ENCODE measurements at places on chromosomes 12 and 14.

- no peak for DNase-seq
Measured at GRCh38 chr12:71399197-71399596, 40.4 kb upstream of the LGR5 start.

- DNase-seq: peak; percentile 60
Measured at GRCh38 chr14:35385042-35385839, 19.3 kb downstream of the NFKBIA start.

DNA sequence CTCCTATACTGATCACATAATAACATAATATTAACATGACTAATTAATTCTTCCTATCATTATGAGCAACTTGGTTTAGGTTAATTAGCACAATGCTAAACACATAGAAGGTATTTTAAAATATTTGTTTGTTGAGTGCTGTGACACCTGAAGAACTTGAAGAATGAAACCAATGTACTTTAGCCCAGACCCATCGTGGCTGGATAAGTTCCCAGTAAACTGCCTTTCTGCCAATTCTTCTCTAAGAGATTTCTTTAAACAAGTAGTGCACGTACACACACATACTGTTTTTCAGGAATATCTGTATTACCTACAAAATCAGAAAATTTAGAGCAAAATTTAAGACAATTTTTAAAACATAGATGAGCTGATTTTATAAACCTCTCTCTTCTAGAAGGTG, 207.4 kb upstream of the SSTR1 start:
- no peak for DNase-seq

DNA sequence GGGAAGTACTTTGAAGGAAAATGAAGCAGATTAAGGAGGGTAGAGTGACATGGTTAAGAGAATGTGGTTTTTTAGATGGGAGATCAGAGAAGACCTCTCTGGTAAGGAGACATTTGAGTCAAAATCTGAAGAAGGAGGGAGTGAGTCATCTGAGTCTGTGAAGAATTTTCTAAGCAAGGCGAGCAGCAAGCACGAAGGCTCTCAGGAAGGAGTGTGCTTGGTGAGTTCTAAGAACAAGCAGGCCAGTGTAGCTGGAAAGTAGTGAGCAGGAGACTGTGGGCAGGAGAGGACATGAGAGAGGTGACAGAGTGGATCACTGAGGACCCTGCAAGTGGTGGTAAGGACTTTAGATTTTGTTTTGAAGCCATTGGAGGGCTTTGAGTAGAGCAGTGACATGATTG, 76.3 kb upstream of the FUT8 start:
- no peak for DNase-seq

- no peak for DNase-seq
Measured at GRCh38 chr12:47909839-47910465, 5.2 kb upstream of the VDR start.

DNA sequence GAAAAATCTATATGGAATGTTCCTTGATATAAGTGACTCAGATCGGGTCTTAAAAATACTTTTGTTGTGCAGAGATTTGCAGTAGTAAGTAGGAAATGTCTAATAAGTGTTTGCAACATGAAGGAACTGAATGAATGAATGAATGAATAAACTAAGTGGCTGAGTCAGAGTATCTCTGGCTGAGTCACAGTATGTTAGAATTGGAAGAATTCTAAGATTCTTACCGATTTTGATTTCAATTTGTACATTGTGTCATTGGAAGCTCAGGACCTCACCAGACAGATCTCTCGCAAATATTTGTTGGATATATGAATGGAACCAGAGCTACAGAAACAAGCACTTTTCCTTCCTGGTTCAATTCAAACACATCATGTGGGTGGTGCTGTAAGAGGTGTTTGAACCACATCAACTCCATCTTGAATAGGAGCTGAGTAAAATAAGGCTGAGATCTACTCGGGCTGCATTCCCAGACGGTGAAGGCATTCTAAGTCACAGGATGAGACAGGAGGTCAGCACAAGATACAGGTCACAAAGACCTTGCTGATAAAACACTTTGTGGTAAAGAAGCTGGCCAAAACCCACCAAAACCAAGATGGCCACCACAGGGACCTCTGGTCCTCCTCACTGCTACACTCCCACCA, 123.9 kb upstream of the FOXN3 start:
- DNase-seq: no peak

DNA sequence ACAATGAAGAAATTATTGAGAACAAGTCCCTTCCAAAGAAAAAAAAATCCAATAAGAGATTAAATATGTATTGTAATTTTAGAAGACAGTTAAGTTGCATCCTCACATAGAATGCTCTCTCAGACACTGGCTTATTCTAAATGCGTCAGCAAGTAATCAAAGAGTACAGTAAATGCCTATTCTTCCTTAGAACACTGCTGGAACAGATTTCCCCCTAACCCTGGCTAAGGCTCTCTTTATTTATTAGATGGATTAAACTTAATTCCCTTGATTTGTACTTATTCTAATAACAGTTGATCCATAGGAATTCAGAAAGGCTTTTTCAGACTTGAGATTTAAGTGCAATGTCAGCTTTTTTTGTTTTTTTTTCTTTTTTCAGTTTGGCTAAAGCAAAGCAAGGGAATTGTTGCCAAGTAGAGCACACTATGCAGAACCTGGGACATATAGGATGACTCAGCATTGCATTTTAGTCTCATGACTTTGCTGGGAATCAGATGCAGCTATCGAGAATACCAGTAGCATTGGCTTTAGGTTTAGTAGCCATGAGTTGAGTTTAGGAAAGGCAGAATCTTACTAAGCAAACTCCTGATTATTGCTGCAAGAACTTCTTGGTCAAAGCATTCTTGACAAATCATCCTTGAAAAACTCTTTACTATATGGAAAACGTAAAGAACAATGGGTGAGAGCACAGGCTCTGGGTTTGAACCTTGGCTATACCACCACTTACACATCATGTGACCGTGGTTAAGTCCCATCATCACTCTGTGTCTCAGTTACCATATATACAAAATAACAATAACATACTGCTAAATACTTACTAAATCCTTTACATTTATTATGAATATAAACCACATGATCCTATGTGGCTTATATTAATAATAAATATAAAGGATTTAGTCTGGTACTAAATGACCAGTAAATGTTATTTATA, 26.7 kb downstream of the MED21 start:
- DNase-seq: no peak

- DNase-seq: no peak
Measured at GRCh38 chr12:14948672-14949071, 10.3 kb upstream of the ERP27 start.

DNA sequence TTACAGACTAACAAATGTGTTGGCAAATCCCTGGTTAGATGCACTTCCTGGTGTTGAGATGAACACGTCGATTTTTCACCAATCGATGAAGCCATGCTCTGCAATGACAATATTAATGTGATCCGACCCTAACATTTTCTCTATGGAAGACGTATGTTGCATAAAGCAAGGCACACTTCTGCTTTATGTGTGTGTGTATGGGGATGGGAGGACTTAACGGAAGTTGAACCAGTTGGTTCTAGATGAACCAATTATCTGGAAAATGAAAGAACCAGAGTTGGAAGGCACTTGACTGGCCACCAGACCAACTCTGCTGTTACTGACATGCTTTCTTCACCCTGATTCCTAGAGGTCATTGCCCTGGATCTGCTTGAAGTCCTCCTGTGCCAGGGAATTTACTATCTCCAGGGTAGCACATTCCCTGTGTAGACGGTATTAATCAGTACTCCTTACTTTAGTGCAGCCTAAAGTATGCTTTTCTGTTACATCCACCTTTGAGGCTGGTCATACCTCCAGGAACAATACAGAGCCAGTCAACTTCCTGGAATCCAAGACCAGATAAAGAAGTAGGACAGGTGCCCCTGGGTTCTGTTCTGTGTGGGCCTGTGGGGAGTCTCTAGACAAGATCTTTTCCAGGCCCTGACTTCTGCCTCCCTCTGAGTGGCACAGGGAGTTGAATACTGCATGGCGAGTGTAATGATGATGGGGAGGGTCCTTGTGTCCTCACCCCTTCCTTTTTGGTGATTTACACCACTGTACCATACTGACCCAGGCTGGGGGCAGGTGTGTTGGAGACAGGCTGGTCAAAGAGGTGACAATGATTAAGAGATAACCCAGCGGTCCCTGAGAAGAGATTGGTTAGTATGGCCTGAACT, 4.1 kb downstream of the SDR39U1 start:
- no peak for DNase-seq

DNA sequence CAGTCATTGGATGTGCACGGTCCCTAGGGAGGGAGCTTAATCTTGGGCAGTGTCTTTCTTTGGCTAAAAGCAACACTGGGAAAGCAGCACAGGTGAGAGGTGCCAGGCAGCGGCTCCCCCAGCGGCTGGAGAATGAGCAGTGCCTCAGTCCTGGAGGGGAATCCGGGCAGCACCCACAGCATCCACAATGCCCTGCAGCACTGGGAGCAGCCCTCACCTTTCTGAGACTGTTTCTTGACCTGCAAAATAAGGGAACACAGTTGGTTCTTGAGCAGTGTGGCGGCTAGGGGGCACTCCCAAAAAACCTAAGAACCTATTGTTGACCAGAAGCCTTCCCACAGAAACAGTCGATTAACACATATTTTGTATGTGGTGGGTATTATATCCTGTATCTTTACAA, 75.8 kb downstream of the SINHCAF start:
- DNase-seq: no peak

DNA sequence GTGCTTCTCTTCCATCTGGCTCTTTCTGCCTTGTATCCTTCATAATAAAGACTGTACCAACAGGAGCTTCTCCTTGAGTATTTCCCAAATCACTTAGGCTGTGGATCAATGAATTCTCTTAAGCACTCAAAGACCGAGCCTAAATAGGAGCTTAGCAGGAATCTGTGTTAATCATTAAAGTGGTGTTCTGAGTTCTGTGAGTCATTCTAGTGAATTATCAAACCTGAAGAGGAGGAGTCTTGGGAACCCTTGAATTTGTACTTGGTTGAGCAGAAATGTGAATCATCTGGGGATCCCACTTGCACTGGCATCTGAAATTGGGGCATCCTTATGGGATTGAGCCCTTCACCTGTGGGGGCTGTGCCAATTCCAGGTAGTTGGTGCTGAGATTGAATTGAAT, 946.2 kb downstream of the BCL11B start:
- DNase-seq: no peak

- no peak for DNase-seq
Measured at GRCh38 chr12:120196363-120196762, 1.8 kb upstream of the GCN1 start.

DNA sequence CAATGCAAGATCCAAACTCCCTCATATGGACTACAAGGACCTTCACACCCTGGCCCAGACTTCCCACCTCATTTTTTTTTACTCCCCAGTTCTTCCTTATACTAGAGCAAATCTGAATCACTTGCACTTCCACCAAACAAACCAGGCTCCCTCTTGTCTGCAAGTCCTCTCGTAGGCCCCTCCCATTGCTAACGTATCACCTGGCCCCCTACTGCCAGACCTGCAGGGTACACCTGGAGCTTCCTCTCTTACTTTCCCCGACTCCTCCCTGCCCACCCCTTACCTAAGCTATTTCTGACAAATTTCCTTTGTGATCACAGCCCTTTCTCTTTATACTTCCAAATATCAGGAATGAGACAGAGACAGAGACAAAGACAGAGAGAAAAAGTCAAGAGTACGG, 463.9 kb downstream of the GALC start:
- no peak for DNase-seq

GRCh38 chr12:20206410-20206809, 161.9 kb upstream of the PDE3A start:
- DNase-seq: no peak

DNA sequence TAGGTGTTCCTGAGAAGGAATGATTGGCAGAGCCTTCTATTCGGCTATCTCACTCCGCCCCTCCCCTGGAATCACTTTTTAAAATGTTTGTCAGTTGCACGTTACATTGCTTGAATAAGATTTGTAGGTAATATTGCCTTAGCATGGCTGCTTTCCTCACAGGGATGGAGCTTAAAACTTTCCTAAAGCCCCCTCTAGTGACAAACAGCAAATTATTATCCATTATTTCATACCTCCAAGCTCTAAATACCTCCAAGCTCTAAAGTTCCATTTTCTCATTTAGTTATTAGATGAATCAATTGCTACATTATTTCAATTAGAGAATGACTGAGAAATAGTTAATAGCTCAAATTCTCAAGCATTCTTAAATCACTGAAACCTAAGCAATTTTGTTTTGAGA, 5.1 kb upstream of the SPATA7 start:
- peak; percentile 6 for DNase-seq

DNA sequence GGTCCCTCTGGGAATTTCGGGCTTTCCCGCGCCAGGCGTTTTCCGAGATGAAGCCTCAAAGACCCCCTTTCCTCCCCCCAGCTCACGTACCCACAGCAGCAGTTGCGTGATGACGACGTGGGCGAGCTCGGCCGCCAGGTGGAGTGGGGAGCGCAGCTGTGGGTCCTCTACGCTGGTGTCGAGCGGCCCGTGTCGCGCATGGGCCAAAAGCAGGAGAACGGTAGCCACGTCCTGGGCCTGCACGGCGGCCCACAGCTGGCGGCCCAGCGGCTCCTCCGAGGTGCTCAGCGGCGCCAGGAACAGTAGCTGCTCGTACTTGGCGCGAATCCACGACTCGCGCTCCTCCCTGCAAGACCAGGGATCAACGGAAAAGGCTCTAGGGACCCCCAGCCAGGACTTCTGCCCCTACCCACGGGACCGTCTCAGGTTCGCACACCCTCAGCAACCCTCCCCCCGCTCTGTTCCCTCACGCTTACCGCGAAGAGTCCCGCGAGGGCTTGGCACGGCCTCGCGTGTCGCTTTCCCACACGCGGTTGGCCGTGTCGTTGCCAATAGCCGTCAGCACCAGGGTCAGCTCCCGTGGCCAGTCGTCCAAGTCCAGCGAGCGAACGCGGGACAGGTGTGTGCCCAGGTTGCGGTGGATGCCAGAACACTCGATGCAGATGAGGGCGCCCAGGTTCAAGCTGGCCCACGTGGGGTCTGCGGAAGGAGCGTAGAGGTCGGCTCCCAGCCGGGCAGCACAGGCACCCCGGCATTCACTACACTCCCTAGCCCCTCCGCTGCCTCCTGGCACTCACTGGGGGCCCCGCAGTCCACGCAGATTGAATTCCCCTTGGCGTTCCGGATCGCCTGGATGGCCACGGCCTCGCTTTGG, 11.4 kb downstream of the AGAP2 start:
- DNase-seq: no peak

DNA sequence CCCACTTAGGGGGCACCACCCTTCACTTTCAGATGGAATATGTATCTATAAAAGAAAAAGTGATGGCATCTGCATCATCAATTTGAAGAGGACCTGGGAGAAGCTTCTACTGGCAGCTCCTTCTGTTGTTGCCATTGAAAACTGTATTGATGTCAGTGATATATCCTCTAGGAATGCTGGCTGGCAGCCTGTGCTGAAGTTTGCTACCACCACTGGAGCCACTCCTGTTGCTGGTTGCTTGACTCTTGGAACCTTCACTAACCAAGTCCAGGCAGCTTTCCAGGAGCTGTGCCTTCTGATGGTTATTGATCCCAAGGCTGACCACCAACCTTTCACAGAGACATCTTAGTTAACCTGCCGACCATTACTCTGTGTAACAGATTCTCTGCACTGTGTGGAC, 44.7 kb downstream of the RIMKLB start:
- DNase-seq: no peak

DNA sequence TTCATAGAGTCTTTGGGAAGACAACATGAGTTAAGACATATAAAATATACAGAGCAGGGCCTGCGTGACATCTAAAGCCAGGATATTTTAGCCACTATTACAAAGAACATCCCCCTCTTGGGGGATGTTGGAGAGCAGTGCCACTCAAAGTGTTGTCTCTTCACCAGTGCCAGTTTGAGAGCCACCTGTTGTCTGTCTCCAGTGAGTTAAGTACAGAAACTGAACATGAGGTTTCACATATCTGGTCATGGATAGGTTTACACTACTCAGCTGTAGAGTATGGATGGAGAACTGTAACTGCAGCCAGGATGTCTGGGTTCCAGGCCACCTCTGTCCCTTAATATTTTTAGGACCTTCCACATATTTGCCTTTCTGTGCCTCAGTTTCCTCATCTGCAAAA, 39.1 kb downstream of the RNFT2 start:
- DNase-seq: no peak
